ENCODE measurements at places on chromosomes 16 and 17.

DNA sequence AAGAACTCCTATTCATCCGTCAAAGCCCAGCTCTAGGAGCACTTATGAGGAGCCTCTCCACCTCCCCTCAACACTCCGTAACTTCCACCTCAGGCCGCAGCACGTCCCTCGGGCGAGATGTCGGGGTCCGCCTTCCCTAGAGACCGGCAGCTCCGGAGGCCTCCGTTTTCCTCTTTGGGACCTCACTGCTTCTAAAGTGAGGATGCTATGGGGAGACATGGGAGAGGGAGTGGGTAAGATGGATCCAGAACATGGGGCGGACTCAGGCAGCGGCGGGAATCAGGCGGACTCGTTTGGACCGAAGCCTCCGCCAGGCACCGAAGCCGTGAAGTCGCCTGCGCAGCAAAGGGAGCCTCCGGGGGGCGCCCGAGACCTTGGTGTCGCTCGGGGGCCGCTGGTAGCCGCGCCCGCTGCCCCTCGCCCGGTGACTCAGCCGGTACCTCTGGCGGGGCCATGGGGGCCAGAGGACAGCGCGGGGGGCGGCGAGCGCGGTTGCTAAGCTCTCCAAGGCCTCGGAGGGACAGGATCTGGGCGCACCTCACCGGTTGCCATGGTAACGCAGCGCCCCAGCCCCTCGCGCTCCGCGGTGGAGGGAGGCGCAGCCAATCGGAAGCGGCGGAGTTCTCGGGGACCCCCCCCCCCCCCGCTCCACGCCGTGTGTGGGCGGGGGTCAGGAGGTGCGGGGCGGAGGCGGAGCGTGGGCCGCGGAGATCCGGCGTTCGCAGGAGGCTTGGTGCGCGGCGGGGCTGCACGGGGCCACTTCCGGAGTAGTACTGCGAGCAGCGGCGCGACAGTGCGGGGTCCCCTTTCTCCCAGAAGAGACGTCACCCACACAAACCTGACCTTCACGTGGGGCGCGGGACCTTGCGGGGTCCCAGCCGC is 1.3 kb upstream of the HIC1 start:
- no peak overlapping the region for H3K27ac ChIP-seq
- peaks cover 45% of the 10 kb centered on the region for H3K4me1 ChIP-seq
- peaks cover 24% of the 10 kb centered on the region for H3K36me3 ChIP-seq
- H3K27me3 ChIP-seq: no peaks in the 10 kb centered on the region

DNA sequence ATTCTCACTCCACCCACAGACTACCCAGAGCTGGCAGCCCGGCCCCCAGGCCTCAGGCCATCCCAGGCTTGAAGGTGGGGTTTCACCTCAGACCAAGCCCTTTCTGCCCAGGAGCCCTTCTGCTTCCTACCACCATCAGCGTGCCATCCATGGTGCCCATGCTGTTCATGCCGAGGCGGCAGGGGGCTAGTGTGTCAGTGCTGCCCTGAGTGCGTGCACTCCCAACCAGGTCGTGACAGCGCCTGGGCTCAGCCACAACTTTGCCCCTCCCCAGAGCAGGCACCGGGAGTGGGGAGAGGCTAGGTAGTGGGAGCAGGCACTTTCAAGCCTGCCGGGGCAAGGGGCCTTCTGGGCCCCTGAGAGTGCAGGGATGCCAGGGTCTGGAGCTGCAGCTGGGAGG is 8.5 kb downstream of the B3GNT9 start:
- peaks cover 1% of the 10 kb centered on the region for H3K4me1 ChIP-seq
- peaks cover 97% of the 10 kb centered on the region for H3K36me3 ChIP-seq
- H3K27ac ChIP-seq: no peak overlapping the region
- DNase-seq: no peak

- peaks cover under 1% of the 10 kb centered on the region for H3K4me1 ChIP-seq
- no peak overlapping the region for H3K4me3 ChIP-seq
- no peak overlapping the region for H3K27ac ChIP-seq
- H3K36me3 ChIP-seq: no peaks in the 10 kb centered on the region
- H3K27me3 ChIP-seq: no peaks in the 10 kb centered on the region
Measured at GRCh38 chr17:6989779-6990178, 6.1 kb upstream of the ALOX12 start.

GRCh38 chr17:29568331-29569244 is at the start of gene TP53I13:
Gene TP53I13 (plus strand): TSS chr17:29568701. CDS start chr17:29568759, 58 bp downstream.
- DNase-seq: peak; percentile 87
- H3K27ac ChIP-seq: peak within 1 kb of the TSS; percentile 93
- H3K27me3 ChIP-seq: no peaks in the 10 kb centered on the region
- H3K36me3 ChIP-seq: peaks cover 24% of the 10 kb centered on the region
- peak within 1 kb of the TSS; percentile 90 for H3K4me3 ChIP-seq

GRCh38 chr17:73163043-73163442 is 1.8 kb upstream of the SSTR2 start:
- peaks cover 25% of the 10 kb centered on the region for H3K4me1 ChIP-seq
- H3K27me3 ChIP-seq: peaks cover 82% of the 10 kb centered on the region
- H3K4me3 ChIP-seq: no peak overlapping the region
- H3K27ac ChIP-seq: no peak overlapping the region
- DNase-seq: no peak

DNA sequence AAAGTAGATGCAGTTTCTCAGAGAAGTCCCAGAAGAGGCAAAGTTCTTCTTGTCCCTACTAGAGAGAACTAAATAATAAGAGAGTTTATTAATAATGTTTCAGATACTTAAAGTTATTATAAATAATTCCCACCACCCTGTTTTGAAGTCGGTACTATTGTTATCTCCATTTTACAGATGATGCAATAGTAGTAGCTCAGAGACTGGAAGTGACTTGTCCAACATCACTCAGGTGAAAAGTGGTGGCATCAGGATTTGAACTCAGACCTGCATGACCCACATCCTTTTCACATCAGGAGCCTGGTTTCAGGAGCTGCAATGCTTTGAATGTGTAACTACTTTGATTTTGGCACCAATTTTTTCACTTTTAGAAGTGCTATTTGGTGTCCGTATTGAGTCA is 52.7 kb downstream of the GPR139 start:
- no peaks in the 10 kb centered on the region for H3K36me3 ChIP-seq
- H3K4me1 ChIP-seq: no peaks in the 10 kb centered on the region
- H3K4me3 ChIP-seq: no peak overlapping the region

- H3K4me1 ChIP-seq: no peaks in the 10 kb centered on the region
- H3K36me3 ChIP-seq: no peaks in the 10 kb centered on the region
- no peak overlapping the region for H3K27ac ChIP-seq
- DNase-seq: peak; percentile 68
Measured at GRCh38 chr17:65389949-65390348, 171.5 kb downstream of the AXIN2 start.

DNA sequence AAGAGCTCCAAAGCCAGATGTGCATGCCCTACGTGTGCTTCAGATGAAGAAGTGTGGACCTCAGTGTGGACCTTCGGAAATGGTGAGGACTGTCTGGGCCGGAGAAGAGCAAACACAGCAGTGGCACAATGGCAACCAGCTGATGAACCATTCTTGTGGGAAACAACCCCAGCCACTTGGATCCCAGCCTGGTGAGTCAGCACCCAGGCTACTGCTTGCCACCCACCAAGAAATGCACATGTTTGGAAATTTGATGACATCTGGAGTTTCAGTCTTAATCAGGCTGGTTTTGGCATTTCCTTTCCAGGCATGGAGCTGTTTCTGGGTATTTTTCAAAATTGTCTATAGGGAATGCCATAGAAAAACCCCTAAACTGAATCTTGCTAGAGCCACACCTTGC is 42.7 kb downstream of the DYNLRB2 start:
- H3K27ac ChIP-seq: no peak overlapping the region
- no peaks in the 10 kb centered on the region for H3K27me3 ChIP-seq
- no peak overlapping the region for H3K4me3 ChIP-seq

GRCh38 chr16:31190061-31190460 is 10.1 kb downstream of the FUS start:
- H3K27me3 ChIP-seq: no peaks in the 10 kb centered on the region
- no peak overlapping the region for H3K4me3 ChIP-seq
- H3K36me3 ChIP-seq: peaks cover 100% of the 10 kb centered on the region
- no peak for DNase-seq

Measured in mesenchymal stem cell (in vitro differentiated cells and primary cell).